Tibial nerve (tissue), 4 donors: ENCODE measurements at places on chromosomes 2 and 18.

DNA sequence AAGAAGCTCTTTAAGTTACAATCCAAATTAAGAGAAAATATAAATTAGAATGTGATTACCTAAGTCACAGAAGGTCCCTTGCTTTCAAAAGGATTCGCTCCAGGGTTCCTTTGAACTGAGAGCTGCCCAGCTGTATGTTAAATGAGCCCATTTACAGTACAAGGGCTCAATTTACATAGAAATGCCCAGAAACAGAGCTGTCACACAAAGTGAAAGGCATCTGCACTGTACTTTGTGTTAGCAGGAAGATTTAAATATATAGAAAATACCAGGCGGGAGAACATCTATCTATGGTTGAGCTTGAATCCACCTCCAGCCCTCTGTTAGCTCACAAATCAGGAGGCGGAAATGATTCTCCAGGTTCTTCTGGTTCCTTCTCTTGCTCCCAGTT is 272.9 kb downstream of the PAX3 start:
- DNase-seq = no peak

DNA sequence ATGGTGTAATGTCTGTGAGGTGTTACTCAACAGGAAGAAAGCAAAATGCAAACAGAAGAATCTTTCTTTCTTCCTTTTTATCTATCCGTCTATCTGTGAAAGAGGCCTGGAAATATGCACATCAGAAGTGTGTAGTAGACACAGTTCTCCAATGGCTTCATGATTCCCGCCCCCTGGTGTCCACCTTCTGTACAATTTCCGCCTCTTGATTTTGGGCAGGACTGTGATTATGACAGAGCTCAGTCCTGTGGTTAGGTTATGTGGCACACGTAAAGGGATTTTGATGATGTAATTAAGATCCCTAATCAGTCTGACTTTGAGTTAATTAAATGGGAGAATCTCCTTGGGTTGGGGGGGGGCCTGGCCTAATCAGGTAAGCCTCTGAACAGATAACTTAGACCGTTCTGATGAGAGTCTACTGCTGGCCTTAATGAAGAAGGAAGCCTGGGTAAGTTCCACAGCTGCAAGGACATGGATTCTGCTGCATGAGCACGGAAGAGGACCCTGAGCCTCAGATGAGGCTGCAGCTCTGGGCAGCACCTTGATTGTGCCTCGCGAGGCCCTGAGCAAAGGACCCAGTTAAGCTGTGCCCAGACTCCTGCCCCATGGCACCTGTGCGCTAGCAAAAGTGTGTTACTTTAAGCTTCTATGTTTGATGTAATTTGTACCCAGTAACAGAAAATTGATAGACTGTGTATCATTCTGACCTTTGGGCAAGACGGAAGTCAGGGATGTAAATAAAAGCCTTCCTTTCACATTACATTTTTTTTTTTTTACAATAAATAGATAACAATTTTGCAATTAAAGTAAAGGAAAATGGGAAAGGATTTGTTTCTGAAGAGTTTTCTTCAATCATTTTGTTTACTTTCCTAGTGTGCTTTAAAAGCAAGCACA is 11.3 kb upstream of the KCNF1 start:
- no peak for DNase-seq

GRCh38 chr2:64876137-64876647 is 113.0 kb upstream of the SLC1A4 start:
- DNase-seq = no peak

- no peak for DNase-seq
Observed at GRCh38 chr2:68390114-68390513, 25.0 kb downstream of the PLEK start.

DNA sequence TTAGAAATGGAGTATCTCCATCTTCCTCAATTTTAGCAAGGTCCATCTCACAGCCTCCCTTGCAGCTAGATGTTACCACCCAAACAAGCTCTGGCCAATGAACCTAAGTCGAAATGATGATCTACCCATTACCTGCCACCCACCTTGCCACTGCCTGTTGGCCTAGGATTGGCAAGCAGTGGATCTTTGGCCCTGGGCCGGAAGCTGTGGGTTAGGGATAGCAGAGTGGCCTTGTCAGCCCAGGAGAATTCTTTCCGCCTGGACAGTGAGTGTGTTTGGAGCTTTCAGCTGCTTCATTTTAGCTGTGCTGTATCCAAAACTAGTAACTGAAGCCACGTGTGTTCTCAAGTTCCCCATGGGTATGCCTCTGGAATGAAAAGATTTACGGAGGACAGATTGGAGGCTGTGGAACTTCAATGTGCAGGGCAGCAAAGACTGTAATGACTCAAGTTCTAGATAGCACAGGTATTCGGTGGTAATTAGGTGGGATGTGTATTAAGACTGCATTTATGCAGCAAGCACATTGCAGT is 7.7 kb upstream of the PARD6G start:
- no peak for DNase-seq

GRCh38 chr2:168614172-168615018 is 158.3 kb downstream of the CERS6 start:
- DNase-seq = no peak

DNA sequence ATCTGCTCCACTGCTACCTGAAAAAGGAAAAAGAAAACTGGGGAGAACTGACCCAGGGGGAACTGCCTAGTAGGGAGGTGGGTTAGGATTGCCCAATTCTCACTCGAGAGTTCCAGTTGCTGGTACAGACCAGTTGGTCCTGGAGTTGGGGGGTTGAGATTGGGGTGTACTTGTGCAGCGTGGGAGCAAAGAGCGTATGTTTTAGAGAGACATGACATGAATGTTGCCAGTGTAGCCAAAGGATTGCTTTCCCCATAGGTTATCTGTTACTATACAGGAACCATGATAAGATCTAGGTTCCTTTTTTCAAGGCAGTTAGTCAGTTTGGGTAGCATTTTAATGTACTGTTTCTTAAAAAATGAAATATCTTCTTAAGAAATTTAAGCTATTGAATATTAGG is 68.6 kb downstream of the APLF start:
- DNase-seq = no peak

DNA sequence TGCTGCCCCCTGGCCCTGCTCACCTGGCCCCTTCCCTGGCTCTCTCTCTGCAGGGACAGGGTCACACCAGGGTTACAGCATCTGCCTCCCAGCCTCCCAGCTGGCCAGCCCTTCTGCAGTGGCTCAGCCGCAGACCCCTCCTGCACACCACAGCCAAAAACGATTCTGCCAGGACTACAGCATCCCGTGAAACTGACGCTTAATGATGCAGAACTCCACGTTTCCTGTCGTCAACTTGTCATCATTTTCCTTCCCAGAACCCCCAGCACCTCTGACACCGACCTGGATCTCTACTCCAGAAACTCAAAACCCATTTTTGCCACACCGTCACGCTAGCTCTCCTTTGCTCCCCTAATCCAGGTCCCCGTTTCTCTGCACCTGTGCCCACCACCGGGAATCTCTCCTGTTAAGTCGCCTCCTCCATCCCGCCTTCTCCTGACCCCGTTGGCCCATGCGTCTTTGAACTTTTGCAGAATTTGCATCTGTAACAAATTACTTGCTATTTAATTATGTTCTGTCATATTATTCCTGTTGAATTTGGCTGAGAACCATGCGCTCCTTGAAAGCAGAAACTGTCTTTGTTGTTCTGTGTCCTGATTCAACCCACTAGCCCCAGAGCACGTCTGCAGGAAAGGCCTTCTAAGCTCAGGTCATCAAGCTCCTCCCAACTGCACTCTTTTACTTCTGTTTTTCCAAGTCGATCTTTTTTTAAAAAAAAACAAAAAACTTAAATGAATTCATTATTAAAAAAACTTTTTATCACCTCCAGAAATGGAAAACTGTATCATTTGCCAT is 173.2 kb upstream of the COPS8 start:
- no peak for DNase-seq

DNA sequence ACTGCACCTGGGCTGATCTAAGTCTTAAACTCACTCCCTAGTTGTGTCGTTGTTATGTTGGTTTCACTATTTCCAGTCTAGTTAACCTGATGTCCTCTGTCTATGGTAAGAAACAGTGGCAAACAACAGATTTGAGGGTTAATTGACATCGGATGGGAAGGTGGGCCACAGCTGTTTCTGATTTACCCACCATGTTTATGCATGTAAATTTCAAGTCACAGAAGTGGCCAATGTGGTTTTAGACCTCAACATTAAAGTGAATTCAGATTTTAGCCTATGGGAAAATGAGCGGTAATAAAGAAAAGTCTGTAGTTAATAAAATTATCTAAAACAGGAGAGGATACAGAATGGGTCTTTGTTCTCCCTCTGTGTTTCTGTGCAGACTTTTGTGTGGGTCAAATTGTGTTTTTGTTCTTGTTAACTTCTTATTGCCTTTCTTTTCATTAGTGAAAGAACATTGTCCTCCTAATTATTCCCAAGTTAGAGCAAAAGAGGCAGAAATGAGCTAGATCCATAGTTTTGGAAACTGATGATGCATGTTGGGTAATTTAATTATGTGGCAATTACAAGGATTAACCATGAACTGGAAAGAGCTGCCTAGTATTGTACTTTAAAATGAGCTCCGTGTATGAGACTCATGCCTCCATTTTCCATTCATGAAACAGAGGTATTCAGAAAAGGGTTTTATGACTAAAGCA is 83.2 kb downstream of the LAMA3 start:
- no peak for DNase-seq

- DNase-seq = no peak
Observed at GRCh38 chr2:5677133-5677532, 15.1 kb upstream of the SOX11 start.

DNA sequence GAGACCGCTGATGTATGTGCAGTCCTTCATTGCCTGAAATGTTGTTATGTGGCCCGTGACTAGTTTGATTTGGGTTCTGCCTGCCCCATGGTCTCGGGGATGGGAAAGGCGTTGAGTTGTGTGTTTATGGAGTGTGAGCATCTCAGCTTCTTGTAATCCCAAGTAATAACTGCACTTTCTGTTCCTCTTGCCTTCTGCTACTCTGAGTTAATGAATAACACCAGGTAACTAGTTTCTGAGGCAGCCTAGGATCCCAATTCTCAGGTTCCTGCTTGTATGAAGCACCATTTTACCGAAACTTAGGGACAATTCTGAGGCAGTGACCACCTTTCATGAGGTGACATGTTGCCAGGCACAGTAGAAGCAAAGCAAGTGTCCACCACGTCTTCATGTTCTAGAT is 170.0 kb downstream of the ALK start:
- DNase-seq = no peak

GRCh38 chr2:156399224-156399949 is 36.8 kb upstream of the GPD2 start:
- no peak for DNase-seq

DNA sequence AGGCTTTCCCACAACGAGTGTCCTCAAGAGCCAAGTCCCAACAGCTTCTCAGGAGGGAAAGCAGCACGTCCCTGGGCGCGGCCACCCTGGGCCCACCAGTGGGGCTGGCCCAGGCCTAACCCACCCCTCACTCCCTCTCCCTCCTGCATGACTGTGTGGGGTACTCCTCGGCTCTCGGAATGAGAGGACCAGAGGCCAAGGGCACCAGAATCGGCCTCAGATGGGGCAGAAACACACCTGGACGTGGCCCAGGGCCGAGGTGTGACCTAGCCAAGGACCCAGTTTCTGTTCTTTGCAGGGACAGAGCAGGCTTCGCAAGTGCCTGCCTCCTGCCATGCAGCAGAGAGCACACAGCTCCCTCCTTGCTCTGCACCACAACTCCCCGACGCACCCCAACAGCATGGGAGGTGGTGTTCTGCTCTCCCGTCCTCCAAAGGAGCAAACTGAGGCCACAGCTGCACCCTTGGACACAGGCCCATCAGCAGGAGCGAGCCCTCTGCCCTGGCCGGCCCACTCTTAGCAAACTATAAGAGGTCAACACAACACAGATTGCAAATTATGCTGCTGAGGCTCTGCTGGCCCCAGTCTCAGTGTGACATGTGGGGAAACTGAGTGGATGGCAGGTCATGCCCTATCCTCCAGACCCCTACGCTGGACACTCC is 19.7 kb downstream of the HS6ST1 start:
- no peak for DNase-seq
